Chondrocyte (in vitro differentiated cells): ENCODE measurements at places on chromosomes 11 and 22.

GRCh38 chr11:127993788-127994187 is 593.6 kb downstream of the ETS1 start:
- DNase-seq: no peak

DNA sequence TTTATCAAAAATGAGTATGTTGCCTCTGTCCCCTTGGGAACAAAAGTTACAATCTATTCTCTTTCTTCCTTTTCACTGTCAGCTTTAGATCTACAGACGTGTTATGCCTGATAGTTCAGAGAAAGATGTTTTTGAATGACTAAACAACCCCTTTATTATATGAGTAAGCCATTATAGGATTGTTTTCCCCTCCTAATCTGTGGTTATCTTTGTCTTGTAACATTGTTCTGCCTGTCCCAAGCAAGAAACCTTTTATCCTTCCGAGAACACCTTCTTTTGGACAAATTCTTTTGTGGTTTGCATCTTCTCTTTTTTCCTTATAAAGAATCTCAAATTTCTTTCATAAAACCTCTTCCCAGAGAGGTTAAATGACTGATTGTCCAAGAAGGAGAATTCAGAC is 208.4 kb downstream of the DDX10 start:
- no peak for DNase-seq

DNA sequence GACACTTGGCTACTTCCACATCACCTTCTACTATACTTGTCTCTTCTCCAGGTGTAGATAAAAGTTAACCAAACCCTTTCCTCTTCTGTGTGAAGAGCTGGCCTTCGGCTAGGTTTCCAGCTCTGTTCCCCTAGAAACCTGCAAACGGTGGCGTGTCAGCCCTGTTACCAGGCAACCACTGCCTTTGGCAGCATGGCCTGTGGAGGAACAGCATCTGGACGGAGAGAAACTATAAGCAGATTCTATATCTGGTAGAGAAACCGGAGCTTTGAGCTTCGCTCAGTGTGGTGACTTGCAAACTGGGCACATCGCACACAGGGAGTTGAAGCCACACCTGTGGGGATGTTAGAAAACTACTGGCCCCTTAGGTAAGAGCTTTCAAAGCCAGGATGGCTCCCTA is 35.9 kb downstream of the ARAP1 start:
- no peak for DNase-seq

- no peak for DNase-seq
Observed at GRCh38 chr22:48464246-48464645, 1363.4 kb downstream of the BRD1 start.

DNA sequence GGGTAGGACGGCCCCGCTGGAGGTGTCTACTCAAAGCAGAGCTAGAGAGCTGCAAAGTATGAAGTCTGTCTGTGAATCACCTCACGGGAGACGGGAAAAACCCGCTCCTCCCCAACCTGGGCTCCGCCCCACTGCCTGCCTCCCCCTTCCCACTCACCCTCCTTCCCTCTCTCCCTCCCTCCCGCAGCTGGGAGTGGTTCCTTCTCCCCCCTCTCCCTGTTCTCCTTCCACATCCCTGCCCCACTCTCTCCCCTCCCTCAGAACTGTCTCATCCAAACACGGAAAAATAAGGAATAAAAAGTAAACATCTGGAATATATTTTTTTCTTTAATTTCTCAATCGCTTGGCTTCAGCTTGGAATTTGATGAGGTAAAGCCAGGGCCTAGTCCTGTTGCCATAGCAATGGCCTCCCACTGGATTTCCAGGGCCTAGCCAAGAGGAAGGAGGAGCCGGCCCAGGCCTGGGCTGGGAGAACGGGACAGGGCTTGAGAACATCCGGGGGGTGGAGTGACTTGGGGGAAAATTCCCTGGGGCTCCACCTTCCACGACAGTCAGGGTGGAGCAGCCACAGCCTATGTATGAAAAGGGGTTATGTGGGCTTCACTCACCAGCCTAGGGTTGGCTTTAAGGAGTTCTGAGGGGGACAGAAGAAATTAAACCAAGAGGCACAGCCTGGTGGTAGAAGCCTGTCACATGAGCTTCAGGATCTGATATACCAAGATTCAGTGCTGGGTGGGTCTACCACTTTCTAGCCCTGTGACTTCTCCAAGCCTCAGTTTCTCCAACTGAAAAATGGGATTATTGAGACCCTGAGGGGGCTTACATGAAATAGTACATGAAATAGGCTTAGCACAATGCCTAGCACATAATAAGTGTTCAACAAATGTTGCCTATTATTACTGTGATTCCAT is 2.2 kb downstream of the TNKS1BP1 start:
- DNase-seq: no peak

GRCh38 chr11:64186492-64187165 is 658 bp downstream of the STIP1 start:
- no peak for DNase-seq

- DNase-seq: no peak
Observed at GRCh38 chr22:24379536-24379935, 47.9 kb upstream of the ADORA2A start.

- no peak for DNase-seq
Observed at GRCh38 chr11:76810151-76810853, 27.1 kb downstream of the TSKU start.

GRCh38 chr11:66017321-66017720 is 5.5 kb downstream of the CST6 start:
- no peak for DNase-seq

- DNase-seq: no peak
Observed at GRCh38 chr11:75313513-75314272, 37.8 kb downstream of the ARRB1 start.

DNA sequence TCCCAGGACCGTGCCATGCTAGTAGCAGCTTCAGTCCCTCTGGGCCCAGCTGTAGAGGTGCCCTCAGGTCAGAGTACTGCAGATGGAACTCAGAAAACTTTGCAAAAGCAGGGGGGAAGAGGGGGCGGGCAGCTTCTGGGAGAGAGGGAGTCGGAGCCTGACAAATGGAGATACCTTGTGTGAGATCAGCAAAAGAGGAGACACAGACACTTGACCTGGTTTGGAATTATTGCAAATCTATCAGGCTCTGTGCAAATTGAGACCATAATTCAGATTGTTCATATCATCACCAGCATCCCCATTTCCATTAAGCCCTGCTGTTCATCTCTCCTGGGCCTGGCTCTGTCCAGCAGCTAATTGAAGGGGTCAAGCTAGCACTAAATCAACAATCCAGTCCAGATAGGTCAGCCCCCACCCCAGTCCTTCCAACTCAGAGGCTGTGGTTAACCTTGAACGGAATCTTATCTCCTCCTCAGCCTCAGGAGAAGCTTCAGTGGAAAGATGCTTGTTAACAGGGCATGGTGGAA is 292.6 kb upstream of the PLET1 start:
- no peak for DNase-seq

DNA sequence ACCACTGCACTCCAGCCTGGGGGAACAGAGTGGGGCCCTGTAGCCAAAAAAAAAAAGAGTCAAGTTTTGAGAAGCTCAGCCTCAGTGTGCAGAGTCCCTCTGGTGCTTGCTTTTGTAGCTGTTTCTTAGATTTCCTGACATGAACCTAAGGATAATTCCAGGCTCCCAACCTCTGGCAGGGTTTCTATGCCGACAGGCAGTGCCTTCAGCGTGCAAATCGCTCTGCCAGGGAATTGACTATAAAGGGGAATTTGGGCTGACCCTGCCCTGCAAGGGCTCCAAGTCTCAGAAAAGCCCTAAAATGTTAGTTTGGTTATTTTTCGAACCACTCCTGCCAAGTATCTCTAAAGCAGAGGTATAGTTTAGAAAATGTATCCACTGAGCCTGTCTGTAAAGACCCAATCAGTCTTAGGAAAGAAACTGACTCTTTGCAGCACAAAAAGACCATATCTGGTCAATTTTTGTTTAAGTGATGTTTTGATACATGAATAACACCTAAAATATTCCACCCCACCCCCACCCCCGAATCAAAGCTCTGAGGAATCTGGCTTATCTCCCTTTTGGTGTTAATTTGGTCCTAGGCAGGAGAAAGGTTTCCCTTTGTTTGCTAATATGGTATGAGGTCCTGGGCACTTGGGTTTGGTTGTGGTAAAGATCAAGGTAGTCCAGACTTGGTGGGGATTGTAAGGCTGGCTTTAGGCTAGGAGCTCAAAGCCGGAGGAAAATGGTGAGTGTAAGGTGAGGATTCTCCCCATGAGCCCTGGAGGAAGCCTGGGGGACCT is 49.7 kb downstream of the ANO1 start:
- DNase-seq: no peak

- no peak for DNase-seq
Observed at GRCh38 chr11:114187173-114187572, 109.0 kb upstream of the NNMT start.

DNA sequence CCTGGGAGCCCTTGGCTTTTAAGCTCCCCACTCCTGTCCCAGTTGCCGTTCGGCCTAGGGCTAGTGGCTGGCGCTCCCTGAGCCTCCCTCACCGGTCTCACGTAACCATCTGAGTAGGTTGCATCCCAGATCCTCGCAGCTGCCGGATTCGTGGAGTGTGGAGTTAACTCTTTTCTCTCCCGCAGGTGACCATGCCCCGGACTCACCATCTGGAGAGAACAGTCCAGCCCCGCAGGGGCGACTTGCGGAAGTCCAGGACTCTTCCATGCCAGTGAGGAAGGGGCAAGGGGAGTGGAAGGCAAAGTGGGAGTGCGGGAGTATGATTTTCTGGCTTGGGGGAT is 902 bp downstream of the MUS81 start:
- DNase-seq: no peak

- DNase-seq: no peak
Observed at GRCh38 chr22:24474649-24475255, 20.4 kb upstream of the UPB1 start.

DNA sequence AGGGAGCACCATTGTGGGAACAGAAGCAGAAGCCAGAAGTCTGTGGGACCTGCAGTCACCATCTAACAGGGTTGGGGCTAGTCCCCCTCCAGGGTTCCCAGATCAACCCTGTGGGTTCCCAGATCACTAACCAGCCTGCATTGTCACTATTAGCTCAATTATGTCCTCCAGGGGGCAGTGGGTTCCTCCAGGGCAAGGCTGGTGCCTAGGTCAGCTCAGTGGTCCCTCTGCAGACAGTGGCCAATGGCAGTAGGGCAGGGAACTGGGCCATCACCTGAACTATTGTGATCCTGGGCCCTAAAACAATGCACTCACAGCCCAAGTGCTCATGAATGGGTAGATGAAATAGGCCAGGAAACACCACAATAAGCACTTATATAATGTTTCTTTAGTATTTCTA is 18.8 kb upstream of the PRSS23 start:
- no peak for DNase-seq

DNA sequence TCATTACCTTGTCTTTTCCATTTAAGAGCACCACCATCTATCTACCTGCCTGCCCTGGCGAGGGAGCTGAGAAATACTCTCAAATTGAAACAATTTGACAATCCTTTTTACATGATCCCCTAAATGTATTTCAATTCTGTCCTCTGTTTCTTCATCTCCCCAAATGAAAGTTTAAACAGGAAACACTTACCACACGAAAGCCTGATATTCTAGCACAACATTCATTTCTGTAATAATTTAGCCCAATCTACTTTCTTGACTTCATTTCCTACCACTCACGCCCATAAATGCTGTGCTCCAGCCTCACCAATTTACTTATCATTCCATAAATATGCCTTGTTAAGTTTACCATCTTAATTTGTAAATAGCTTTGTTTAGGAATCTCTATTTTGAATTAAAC is 89.8 kb upstream of the MS4A8 start:
- no peak for DNase-seq

- no peak for DNase-seq
Observed at GRCh38 chr11:79101656-79102055, 339.2 kb downstream of the TENM4 start.

DNA sequence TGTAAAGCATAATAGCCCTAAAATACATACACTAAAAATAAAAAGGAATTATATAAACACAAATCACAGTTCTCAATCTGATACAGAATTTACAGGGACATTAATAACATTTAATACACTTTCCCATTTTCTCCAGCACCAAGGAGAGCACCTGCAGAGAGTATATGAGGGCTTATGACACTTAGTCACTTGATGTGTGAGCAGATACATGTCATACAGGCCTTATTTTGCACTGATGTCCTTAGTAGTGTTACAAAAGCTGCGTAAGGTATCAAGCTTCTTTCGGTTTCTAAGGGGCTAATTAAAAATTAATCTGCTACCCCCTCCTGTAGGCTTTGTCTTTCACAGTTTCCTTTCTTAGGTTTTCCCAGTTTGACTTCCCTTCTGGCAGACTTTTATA is 61.3 kb downstream of the TRIM44 start:
- DNase-seq: no peak

DNA sequence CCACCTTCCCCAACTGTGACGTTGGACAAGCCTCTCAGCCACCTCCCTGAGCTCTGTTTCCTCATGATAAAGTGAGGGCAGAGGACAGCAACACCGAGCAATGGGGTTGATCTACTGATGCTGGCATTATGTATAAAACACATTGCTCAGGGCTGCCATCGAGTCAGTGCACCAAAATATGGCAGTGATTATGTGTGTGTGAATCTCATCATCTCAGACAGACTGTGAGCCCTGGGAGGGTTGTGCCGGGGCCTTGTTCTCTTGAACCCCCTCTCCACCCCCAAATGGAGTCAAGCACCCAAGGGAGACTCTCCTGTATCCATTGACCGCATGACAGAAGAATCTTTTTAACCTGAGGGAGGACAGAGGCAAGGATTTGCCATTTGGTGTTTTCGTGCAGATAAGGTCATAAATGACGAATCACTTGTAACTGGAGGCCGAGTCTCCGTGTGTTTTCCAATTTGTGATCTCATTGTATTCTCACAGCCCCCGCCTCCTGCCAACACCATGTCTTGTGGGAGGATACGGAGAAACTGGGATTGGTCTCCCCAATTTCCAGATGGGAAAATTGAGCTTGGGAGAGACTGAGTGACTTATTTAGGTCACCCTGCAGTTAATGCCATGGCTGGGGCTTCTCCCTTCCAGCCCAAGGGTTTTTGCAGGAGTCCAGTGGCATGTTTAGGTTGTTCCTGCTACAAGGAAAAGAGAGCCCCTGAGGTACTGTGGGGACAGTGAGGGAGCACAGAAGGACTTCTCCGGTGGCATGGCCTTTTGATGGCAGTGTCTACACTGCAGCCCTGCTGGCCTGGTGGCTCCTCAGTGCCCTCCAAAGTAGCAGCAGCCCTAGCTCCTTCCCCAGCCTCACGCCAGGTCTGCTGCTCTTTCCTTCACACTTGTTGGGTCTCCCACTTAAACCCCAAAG is 52.4 kb downstream of the CHRDL2 start:
- no peak for DNase-seq

DNA sequence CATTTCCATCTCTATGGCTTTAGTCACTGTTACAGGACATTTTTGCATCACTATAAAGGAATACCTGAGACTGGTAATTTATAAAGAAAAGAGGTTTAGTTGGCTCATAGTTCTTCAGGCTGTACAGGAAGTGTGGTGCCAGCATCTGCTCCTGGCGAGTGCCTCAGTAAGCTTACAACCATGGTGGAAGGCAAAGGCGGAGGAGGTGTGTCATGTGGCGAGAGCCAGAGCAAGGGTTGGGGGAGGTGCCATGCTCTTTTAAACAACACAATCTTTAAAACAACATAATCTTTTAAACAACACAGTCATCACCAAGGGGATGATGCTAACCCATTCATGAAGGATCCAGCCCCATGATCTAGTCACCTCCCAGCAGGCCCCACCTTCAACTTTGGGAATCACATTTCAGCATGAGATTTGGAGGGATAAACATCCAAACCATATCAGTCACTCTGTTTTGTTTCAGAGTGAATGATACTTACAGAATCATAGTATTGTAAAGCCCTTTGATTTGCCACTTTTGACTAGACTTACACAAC is 103.3 kb downstream of the PDE3B start:
- DNase-seq: no peak
